ENCODE measurements at places on chromosomes 3 and 15.

GRCh38 chr3:36877930-36878685 lies 66.7 kb downstream of the TRANK1 start:
- no peak for DNase-seq

- peak; percentile 13 for DNase-seq
Observed at GRCh38 chr3:140319739-140320138, 358.1 kb upstream of the TRIM42 start.

DNA sequence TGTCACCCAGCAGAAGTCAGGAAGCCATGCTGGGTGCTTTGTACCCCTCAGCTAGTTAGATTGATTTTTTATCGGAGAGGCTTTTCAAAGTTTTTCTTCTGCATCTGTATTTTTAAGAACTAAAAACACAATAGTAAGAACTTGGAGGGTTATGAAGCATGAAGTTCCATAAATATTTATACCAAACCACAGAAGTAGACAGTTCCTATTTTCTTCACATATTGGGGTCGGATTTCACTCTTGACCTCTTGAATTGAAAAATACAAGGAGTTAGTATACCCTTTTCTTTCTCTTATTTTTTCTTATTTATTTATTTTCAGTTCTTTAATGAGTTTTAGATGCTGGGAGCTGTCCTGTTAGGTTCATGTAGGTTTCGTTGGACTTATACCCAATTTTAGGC lies 35.1 kb downstream of the SLC25A26 start:
- no peak for DNase-seq

GRCh38 chr3:182969277-182969676 lies 11.1 kb downstream of the DCUN1D1 start:
- DNase-seq = no peak

DNA sequence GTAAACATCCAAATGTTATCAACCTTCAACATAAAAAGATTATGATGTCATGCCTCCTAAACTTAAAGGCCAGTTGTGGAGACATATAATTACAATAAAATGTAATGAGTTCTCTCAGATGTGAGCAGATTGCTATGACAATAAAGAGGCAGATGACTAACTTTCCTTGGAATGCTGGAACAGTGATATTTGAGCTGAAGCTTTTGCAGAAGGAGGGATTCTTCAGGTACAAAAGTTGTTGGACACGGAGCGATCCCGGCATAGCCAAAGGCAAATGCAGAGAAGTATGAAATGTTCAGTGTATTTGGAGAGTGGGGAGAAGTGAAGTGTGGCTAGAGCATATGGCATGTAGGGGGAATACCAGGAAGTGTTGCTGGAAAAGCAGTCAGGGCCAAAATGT lies 520.1 kb downstream of the FGF12 start:
- no peak for DNase-seq

DNA sequence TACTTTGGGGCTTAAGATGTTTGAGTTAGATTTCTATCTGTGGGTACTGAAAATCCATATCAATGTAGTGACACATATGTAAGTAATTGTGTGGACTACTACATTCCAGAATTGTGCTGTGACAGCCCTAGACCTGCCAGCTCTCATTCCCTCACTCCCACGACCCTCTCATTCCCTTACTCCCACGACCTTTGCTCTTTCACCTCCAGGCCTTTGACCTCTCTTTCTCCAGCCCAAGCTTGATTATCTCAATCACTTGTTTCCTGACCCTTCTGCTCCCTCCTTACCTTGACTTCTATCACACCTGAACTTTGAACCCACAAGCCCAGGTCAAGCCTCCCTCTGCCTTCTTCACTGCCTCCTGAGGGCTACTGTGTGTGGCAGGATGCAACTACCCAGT lies 3.6 kb upstream of the RUVBL1 start:
- DNase-seq = no peak

DNA sequence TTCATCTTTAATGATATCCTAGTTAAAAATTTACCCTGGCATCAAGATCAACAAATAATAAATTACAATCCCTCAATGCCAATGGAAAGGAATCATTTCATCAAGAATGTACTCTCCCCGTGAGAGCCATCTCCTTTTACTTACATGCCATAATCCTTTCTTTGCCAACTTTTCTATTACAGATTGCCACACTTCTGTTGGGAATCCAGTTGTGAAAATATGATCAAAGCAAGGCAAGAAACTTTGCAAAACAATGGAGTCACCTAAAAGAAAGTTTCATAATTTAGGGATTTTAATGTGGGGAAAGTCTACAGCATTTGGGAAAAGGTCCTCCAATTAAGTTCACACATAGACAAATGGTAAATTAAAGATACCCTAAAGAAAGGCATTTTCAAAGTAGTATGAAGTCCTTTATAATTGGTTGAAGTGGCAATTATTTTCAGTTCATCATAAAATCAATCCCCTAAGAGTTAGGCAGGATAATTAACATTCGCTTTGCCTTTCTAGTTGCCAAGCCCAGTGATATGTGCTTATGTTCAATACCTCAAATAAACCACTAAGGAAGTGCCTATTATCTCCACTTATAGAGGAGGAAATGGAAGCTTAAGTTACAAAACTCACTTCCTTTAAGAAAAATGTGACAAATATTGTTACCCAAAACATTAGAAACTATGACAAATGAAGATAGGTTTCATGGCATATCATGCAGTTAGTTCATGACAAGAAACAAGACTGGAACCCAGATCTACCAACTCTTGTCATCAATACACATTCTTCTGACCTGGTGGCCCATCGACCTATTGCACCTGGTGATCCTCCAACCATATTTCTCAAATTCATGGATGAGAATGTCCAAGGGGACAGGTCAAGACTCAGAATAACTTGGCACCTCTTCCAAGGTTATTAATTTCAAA lies 49.1 kb downstream of the TRANK1 start:
- DNase-seq = no peak

DNA sequence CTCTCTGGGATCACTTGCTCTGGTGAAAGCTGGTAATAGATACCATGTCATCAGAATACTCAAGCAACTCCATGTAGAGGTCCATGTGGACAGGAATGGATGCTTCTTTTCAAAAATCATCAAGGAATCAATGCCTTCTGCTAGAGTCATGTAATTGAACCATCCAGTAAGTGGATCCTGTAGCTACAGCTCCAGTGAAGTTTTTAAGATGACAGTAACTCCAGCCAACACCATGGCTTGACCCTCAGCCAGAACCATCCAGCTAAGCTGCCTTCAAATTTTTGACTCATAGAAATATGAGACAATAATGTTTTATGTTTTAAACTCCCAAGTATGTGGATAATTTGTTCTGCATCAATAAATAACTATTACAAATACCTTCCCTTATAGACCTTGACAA lies 923.7 kb downstream of the EPHA3 start:
- DNase-seq = no peak

DNA sequence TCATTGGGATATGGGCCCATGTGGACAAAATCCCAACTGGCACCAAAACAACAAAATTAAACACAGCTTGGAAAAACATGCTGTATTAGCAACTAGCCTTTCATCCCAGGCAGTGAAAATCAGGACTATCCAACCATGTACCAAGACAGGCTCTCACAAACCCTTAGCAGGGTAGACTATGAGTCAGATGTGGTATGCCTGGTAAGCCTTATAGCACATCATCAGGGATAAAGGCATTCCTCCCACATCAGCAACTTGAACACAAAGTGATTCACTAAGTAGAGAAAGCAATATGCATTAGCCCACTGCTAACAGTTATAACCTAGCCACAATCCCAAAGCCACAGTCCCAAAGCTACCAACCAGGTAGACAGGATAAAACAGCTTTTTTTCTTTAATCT lies 8.0 kb downstream of the CEP152 start:
- no peak for DNase-seq

GRCh38 chr15:98776607-98777281 lies 128.4 kb downstream of the IGF1R start:
- no peak for DNase-seq

DNA sequence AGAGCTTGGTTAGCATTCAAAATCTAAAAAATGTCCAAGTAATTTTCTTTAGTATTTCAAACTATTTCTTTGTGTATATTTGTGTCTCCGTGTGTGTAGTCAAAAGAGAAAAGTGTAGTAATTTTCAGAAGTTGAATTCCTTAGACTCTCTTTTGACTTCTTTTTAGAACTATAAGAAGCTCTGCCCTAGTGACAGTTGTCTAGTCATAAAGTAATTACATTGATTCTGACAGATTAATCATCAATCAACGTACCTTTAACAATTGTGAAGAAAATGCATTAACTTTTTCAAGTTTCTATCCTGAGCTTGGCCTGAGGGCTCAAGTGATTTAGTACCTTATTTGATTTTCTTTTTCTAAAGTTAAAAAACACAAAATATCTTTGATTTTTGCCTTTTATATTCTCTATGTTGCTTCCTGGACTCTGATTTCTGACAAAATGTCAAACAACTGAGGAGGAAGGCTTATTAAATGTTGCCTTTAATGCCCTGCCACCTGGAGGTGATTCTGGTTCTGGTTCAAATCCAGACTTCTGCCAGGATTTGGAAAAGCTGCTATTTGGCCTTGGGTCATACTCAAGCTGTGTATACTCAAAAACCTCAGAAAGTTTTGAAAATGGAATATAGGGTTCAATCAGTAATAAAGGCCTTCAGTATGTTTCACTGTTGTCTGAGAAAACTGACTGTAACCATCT lies 653.6 kb downstream of the NSUN3 start:
- DNase-seq = no peak

DNA sequence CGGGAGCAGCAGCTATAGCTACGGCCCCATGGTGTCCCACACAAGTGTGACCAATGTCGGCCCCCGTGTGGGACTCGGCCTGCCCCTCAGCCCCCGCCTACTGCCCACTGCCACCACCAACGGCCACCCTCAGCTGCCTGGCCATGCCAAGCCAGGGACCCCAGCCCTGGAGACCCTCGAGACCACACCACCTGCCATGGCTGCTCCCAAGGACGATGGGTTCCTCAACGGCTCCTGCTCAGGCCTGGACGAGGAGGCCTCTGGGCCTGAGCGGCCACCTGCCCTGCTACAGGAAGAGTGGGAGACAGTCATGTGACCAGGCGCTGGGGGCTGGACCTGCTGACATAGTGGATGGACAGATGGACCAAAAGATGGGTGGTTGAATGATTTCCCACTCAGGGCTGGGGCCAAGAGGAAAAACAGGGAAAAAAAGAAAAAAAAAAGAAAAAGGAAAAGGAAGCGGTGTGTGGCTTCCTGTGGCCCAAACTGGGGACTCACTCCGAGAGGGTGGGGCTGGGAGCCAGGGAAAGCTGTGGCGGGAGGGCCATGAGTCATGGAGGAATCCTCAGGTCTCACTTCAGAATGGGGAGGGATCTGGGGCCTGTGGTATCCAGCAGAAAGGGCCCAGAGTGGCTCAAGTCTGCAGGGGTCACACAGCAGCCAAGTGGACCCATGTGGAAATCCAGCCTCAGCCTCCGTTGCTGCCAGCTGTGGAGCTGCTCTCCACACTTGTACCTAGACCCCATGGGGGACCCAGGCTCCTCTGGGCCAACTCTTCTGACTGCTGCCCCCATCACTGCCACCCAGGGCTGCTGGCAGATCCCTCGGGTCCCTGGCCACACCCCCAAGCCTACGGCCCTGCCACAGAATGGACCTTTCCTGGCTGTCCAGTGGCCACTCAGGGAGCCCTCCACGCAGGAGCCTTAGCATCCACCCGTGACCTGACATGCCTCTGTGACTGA lies 26.1 kb downstream of the PTH1R start:
- DNase-seq = no peak

DNA sequence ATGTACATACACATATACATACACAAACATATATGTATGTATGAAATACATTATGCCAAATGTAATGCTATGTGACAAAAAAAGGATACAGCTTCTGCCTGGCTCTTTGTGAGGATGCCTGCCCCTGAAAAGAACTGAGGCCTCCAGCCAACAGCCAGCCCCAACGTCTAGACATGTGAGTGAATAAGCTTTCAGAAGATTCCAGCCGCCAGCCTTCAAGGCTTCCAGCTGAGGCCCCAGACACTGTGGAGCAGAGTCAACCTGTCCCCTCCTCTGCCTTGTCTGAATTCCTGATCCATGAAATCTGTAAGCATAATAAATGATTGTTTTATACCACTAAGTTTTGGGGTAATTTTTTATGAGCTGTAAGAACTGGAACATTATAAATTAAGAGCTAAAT lies 24.7 kb downstream of the GXYLT2 start:
- no peak for DNase-seq

GRCh38 chr3:112925969-112926368 lies 48.9 kb downstream of the CD200R1 start:
- DNase-seq = no peak

DNA sequence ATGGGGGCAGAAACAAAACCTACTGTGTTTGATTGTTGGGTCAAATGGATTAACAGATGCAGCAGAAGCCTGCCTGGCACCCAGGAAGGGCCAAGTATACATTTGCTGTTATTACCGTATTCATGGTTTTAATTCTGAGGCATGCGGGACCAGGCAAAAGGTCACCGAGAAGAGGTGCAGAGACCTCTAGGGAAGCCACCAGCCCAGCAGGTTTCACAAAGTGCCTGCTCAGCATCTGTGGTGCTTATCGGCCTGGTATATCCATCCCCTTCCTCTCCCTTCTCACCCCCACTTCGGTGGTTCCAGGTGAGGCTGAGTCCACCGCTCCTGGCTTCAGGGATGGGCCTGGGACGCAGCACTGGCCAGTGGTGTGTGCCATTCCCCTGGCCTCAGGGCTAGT lies 13.1 kb downstream of the TPRA1 start:
- DNase-seq = no peak

GRCh38 chr15:28975766-28976179 lies 90.0 kb downstream of the APBA2 start:
- peak; percentile 33 for DNase-seq

Data from NCI-H2029 (cell line).